Calu3 (cell line): ENCODE measurements at places on chromosomes 12 and 14. TPM values are rescaled to one million over a fixed set of nuclear protein-coding genes. Genes with fewer than 3 reads are reported as not detected.

DNA sequence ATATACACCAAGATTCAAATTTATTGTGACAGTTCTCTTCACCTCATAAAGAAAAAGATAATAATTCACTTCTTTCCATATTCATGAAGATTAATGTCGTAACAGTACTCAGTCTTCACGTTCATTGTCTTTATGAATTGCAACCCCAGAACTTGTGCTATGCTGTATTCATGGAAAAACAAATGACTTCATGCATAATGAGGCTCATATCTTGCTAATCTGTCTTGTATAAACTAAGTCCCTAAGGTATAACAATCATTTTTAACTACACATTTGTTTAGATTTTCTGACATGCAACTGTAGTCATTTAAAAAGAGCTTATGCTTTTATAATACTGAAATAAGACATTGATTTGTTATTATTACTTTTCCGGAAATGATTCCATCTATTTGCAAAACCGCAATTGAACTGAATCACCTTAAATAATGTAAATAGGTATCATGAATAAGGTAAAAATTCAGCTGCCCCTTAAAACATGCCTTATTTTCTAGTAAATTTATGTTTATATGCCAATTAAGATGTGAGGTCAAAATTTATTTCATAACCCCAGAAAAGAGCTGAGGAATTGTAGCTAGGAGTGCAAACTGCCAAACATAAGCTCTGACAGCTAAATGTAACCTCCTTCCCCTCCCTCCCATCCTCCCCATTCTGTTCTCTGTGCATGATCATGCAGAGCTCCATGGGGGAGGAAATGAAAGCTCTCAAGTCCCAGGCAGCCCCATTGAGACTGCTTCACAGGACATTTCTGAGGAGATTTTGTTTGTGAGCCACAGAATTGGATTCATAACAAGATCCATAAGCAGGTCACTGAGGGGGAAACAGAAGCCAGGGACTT lies 301.6 kb downstream of the ATP23 start:
- no peak for DNase-seq
- H3K4me3 ChIP-seq: no peak overlapping the region
- H3K27me3 ChIP-seq: no peaks in the 10 kb centered on the region
- H3K27ac ChIP-seq: no peak overlapping the region
- H3K36me3 ChIP-seq: no peaks in the 10 kb centered on the region

- peak overlapping the region; percentile 29 for H3K27ac ChIP-seq
- H3K36me3 ChIP-seq: no peaks in the 10 kb centered on the region
- H3K4me3 ChIP-seq: no peak overlapping the region
- no peaks in the 10 kb centered on the region for H3K27me3 ChIP-seq
- H3K4me1 ChIP-seq: peaks cover 35% of the 10 kb centered on the region
These were observed 598.8 kb downstream of the SLC16A7 start for GRCh38 chr12:60194678-60195077.

GRCh38 chr12:124399622-124400021 lies 104.7 kb downstream of the RFLNA start:
- peaks cover 15% of the 10 kb centered on the region for H3K4me1 ChIP-seq
- H3K27me3 ChIP-seq: no peaks in the 10 kb centered on the region
- DNase-seq: peak; percentile 44
- no peak overlapping the region for H3K27ac ChIP-seq
- no peak overlapping the region for H3K4me3 ChIP-seq

- DNase-seq: no peak
- no peak overlapping the region for H3K4me3 ChIP-seq
- H3K27ac ChIP-seq: no peak overlapping the region
- H3K4me1 ChIP-seq: peaks cover 43% of the 10 kb centered on the region
- H3K27me3 ChIP-seq: no peaks in the 10 kb centered on the region
These were observed 3.5 kb downstream of the TRPV4 start for GRCh38 chr12:109829667-109830066.

- peak overlapping the region; percentile 61 for H3K27ac ChIP-seq
- peaks cover 23% of the 10 kb centered on the region for H3K4me1 ChIP-seq
- no peak for DNase-seq
- H3K4me3 ChIP-seq: peak overlapping the region; percentile 98
These were observed 463 bp downstream of the COA8 start for GRCh38 chr14:103563226-103563620.

HNF1A gene
- total RNA-seq: 8.4 and 10.0 TPM in 2 replicates
